Mesenteric fat pad (tissue), 1 donor: ENCODE measurements at places on chromosomes 1 and 21. TPM values are rescaled to one million over a fixed set of nuclear protein-coding genes. Genes with fewer than 3 reads are reported as not detected.
A peak's percentile ranks its signal among the peaks of the same experiment; 100 is the strongest.

FCMR gene
- 5.8 TPM for total RNA-seq

TMEM82 gene
- total RNA-seq = not detected

POU3F1 gene
- 0.19 TPM for total RNA-seq

CIART gene
- 3.5 TPM for total RNA-seq

CA6 gene
- total RNA-seq = not detected

DNA sequence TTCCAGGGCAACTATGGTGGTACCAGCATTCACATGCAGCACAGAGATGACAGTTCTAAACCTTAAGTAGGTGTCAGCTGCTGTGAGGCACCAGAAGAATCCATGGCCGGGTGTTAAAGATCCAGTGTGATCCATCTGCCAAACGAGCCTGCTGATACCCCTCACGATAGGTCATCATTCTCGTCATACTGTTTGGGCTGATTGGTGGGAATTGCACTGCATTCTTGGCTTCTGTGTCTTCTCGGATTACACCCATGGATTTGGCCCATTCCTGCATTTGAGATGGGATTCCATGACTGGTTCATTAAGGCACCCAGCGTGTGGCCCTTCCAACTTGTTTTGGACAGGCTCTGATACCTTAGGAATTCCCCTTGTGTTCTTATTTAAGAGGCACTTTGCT lies 55.2 kb downstream of the ST6GALNAC3 start:
- no peak for DNase-seq

GRCh38 chr1:87007323-87007722 lies 92.9 kb downstream of the HS2ST1 start:
- no peak for DNase-seq

- no peak for DNase-seq
Measured at GRCh38 chr21:28283641-28284490, 708.8 kb downstream of the LTN1 start.

DNA sequence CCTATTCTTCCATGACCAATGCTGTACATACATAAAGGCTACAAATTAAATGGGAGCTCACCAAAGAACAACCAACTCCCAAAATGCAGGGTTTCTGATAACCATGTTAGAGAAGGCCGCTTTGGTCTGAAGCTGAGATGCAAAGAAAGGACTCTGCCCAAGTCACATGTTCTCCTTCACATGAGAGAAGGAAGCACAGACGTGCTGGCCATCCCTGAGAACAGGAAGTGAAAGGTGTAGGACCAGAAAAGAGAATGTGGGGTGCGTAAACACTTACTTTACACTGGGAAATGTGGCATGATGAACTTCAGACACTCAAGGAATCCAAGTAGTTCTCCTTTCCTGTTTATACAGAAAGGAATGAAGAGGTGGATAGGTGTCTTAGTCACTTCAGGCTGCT lies 31.7 kb upstream of the TADA1 start:
- DNase-seq = no peak

GRCh38 chr1:60343736-60344135 lies 270.2 kb upstream of the C1orf87 start:
- no peak for DNase-seq

DNA sequence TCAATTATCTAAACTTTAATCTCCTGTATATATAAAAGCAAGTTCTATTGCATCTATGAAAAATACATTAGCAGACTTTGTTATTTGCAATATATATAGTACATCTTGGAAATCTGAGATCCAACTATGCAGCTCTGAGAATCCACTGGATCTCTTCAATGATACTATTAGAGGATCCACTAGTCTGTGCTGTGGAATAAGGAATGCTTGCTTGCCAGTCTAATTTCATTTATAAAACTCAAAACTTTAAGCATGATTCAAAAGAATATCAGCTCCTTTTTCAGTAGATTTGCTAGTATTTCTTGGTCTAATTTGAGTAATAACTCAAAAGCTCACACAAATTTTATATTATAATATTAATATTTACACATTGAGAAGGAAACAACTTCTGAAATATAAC lies 115.1 kb downstream of the SPATA6 start:
- no peak for DNase-seq

- DNase-seq = peak; percentile 24
Measured at GRCh38 chr1:54972436-54972835, 8.0 kb upstream of the TMEM61 start.

DNA sequence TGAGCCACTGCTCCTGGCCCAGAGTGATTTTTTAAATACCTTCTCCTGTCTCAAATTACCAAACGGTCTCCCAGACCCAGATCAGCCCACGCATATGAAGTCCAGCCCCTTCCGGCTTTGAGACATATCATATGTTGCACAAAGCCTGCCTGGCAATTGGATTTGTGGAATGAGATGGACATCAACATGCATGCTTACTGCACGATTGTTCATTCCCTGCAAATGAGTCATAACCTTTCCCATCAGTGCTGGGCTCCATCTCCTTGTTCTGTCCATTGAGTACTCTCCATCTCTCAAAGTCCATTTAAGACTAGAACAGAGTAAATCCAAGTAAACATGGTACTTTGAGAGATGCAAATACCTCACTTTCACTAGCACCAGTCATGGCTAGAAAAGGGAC lies 612.2 kb upstream of the USP24 start:
- DNase-seq = no peak

DNA sequence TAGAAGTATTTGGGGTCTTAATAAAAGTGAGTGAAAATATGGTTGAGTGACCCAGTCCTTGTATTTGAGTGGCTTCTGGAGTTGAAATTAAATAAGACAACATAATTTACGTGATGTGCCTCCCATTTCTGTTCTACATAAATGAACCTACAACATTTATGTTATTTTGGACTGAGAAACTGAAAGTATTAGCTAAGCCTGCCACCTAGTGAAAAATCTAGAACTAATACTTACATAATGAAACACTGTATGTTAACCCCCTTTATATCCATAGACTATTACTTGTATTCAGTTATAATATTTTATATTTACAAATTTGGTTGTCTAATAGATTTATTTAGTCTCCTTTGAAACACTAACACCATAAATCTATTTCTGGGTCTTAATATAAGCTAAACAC lies 298.9 kb downstream of the KCNT2 start:
- no peak for DNase-seq

GRCh38 chr1:64861611-64862010 lies 104.7 kb downstream of the JAK1 start:
- peak; percentile 37 for DNase-seq

DNA sequence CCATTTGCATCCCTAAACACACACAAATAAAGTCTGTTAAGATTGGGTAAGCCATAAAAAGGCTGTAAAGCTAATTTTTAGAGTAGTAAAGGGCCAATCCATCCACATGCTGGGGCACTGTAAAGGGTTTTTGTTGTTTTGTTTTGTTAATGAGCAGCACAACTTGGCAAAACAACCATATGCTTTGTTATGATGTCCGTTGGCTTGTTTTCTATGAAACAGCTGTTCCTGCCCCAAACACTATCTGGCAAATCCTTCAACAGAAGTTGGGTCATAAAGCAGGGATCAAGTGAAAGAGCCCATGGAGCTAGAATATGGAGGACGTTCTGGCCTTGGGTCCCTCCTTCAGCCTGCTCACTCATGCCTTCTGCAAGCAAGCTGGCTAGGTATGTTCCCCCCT lies 183.6 kb downstream of the APP start:
- DNase-seq = no peak

GRCh38 chr21:17440969-17441368 lies 71.9 kb upstream of the CXADR start:
- no peak for DNase-seq
